MCF 10A (cell line): ENCODE measurements at places on chromosomes 13 and 19. TPM values are rescaled to one million over a fixed set of nuclear protein-coding genes. Genes with fewer than 3 reads are reported as not detected.
A peak's percentile ranks its signal among the peaks of the same experiment; 100 is the strongest.

DNA sequence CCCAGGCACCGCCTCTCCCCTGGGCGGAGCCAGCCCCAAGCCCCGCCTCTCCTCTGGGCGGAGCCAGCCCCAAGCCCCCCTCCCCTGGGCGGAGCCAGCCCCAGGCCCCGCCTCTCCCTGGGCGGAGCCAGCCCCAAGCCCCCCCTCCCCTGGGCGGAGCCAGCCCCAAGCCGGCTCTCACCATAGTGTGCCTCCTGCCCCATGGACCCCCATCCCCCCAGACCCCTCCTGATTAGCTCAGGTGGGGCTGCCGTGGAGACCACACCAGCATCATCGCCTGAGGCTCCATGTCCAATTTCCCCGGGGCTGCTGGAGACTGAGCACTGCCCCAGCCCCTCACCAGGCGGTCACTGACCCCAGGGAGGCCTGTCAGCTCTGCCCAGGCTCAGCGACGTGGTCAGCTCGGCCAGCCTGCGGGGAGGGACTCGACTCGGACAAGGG is 4.2 kb upstream of the MADCAM1 start:
- no peaks in the 10 kb centered on the region for H3K27me3 ChIP-seq
- no peaks in the 10 kb centered on the region for H3K4me1 ChIP-seq
- no peak overlapping the region for H3K27ac ChIP-seq
- no peak overlapping the region for H3K4me3 ChIP-seq
- DNase-seq: no peak

The MTUS2 gene
- not detected in 2 replicates for total RNA-seq

The TMIGD2 gene
- total RNA-seq: not detected in 2 replicates

DNA sequence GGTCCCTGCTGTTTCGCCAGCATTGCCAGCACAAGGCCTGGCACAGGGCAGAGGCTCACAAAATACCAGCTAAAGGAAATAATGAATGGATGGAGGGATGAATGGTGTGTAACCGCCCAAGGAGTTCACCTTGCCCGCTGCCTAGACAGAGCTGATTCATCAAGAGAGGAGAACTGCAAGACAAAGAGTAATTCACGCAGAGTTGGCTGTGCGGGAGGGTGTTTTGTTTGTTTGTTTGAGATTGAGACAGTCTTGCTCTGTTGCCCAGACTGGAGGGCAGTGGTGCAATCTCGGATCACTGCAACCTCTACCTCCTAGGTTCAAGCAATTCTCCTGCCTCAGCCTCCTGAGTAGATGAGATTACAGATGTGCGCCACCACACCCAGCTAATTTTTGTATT is 3.0 kb downstream of the OPA3 start:
- peaks cover 32% of the 10 kb centered on the region for H3K4me1 ChIP-seq
- no peaks in the 10 kb centered on the region for H3K27me3 ChIP-seq
- DNase-seq: no peak
- peaks cover 22% of the 10 kb centered on the region for H3K36me3 ChIP-seq
- H3K4me3 ChIP-seq: no peak overlapping the region
- no peak overlapping the region for H3K27ac ChIP-seq

- H3K27ac ChIP-seq: no peak overlapping the region
- peaks cover 18% of the 10 kb centered on the region for H3K27me3 ChIP-seq
- peaks cover 13% of the 10 kb centered on the region for H3K4me1 ChIP-seq
These were observed 5.7 kb downstream of the COMP start for GRCh38 chr19:18785179-18786124.

- H3K27me3 ChIP-seq: no peaks in the 10 kb centered on the region
- H3K4me3 ChIP-seq: no peak overlapping the region
- peaks cover 5% of the 10 kb centered on the region for H3K4me1 ChIP-seq
- no peak for DNase-seq
These were observed 15.8 kb upstream of the ELF1 start for GRCh38 chr13:41034881-41035280.

The ZNF132 gene
- total RNA-seq: not detected in 2 replicates

- no peaks in the 10 kb centered on the region for H3K4me1 ChIP-seq
- peak; percentile 52 for DNase-seq
- peaks cover 4% of the 10 kb centered on the region for H3K36me3 ChIP-seq
- H3K27ac ChIP-seq: no peak overlapping the region
- peaks cover 24% of the 10 kb centered on the region for H3K27me3 ChIP-seq
These were observed 16.8 kb downstream of the MBD3L2B start for GRCh38 chr19:7004313-7004931.

The KLK12 gene
- not detected in 2 replicates for total RNA-seq

DNA sequence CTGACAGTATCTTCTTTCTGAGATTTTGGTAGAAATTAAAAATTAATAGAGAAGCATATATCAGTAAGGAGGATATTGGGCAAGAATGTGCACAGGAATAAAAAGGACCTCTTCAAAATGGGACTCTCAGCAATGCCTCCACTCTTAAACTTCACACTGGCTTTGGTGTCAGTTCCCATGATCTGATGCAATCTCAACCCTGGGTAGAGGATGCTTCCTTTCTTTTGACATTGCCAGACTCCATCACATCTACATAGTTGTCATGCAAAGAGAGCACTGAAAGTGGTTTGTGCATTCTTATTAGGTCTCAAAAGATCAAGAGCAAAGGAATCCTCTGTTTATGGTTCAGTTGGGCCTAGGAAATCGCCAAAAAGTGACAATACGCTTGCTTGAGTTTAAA is 26.3 kb downstream of the STARD13 start:
- no peak for DNase-seq
- H3K4me1 ChIP-seq: peaks cover 65% of the 10 kb centered on the region
- H3K27ac ChIP-seq: peak overlapping the region; percentile 65
- peaks cover 34% of the 10 kb centered on the region for H3K36me3 ChIP-seq

The ZNF763 gene
- total RNA-seq: 0.23 and 0.25 TPM in 2 replicates

DNA sequence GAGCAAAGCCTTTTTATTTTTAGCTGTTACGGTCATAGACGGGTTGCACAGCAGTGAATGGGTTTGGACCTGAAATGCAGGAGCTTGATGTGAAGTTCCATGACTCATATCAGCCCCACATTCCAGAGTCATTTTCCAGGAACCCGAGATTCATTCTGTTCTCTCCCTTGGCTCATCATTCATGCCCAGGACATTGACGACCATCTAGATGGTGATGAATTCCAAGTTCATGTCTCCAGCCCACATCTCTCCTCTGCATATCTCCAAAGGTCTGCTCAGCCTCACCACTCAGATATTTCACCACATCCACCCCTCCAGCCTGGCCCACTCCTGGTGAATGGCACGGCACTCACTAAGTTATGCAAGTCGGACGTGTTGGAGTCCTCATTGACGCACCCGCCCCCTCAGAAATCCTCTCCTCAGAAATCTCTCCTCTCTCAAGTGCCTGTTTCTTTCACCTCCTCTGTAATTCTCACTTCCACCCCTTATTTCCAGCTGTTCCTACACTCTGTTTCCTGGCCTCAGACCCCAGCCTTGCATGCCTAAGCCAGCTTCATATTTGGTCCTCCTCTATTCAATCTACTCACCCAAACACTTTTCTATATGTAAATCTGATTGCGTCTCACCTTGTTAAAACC is 83.1 kb downstream of the ALOX5AP start:
- H3K36me3 ChIP-seq: no peaks in the 10 kb centered on the region
- no peak overlapping the region for H3K27ac ChIP-seq
- H3K4me1 ChIP-seq: peaks cover 7% of the 10 kb centered on the region
- DNase-seq: peak; percentile 68

DNA sequence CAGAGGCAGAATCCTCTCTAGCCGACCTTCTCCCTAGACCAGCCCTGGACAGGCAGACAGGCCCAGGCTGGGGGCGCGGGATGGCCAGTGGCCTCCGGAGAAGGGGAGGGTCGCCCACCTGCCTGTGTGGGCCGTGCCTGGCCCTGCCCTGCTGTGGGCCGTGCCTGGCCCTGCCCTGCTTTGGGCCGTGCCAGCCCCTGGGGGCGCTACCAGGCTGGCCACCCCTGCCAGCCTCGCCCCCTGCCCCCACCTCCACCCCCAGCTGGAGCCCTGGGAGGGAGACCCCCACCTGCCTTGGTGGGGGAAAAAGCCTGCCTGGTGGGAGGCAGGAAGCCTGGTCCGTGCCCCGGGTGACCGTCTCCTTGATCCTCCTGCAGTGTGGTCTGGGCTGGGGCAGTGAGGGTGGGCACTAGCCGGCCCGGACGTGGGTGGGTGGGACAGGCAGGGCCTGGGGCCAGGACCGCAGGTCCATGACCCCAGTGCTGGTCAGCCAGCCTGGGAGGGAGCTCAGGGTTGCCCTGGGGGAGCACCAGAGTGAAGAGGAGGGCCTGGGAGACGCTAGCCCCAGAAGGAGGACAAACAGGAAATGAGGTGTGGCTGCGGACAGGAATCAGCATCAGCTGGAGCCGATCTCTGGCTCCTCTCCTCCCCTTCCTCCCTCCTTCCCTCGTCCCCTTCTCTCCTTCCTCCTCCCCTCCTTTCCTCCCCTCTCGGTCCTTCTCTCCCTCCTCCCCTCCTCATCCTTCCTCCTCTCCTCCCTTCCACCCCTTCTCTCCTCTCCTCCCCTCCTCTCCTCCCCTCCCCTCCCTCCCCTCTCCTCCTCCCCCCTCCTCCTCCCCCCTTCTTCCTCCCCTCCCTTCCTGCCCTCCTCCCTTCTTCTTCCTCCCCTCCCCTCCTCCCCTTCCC is 5.1 kb upstream of the MKNK2 start:
- DNase-seq: peak; percentile 84
- peaks cover 6% of the 10 kb centered on the region for H3K36me3 ChIP-seq
- peak overlapping the region; percentile 62 for H3K4me3 ChIP-seq
- H3K27me3 ChIP-seq: no peaks in the 10 kb centered on the region

- DNase-seq: no peak
- no peak overlapping the region for H3K4me3 ChIP-seq
- no peaks in the 10 kb centered on the region for H3K27me3 ChIP-seq
- no peaks in the 10 kb centered on the region for H3K36me3 ChIP-seq
- H3K4me1 ChIP-seq: peaks cover 19% of the 10 kb centered on the region
These were observed 97.8 kb downstream of the KLF12 start for GRCh38 chr13:74036373-74036772.

The FLT1 gene
- total RNA-seq: not detected in 2 replicates

GRCh38 chr19:35845215-35846037 is 6.9 kb downstream of the NPHS1 start:
- H3K36me3 ChIP-seq: peaks cover 6% of the 10 kb centered on the region
- peaks cover 51% of the 10 kb centered on the region for H3K27me3 ChIP-seq
- DNase-seq: no peak

DNA sequence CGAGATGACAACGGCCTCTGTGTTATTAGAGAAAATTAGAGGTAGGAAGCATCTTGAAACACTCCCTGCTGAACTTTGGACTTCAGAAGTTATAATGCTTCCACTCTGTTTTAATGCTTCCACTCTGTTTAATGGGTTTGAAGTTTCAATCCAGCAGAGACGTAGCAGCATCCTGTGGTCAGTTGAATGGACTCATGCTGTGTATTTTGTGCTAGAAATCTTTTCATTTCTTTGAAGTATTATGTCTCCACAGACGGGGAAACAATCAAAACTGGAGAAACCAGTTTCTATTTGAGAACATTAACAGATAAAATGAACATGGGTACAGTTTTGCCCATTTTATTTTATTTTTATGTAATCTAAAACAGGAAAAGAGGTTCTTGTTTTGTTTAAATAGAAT is 1736.2 kb downstream of the SLITRK5 start:
- H3K4me1 ChIP-seq: peaks cover under 1% of the 10 kb centered on the region
- H3K27ac ChIP-seq: no peak overlapping the region
- H3K4me3 ChIP-seq: no peak overlapping the region
- no peaks in the 10 kb centered on the region for H3K36me3 ChIP-seq

DNA sequence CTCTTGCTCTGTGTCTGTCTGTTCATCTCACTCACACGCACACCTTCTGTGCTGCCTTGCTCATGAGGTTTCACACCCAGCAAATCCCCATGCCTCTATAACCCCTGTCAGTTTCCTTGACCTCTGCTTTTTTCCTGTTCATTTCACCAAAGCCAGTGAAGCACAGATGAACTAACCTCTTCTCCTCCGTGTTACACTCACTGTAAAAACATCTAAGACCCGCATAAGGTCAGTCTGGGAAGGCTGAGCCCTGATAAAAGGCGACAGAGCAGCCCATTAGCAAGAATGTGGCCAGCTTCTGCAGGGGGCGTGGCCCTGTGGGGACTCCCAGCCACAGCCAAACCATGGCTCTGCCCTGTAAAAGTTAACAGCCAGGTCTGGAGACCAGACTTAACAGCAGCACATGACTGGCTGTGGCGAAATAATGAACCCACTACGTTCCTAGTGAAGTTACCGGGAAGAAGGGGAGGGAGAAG is 42.8 kb upstream of the NPAS1 start:
- no peak overlapping the region for H3K4me3 ChIP-seq
- H3K27me3 ChIP-seq: no peaks in the 10 kb centered on the region
- H3K27ac ChIP-seq: peak overlapping the region; percentile 43

DNA sequence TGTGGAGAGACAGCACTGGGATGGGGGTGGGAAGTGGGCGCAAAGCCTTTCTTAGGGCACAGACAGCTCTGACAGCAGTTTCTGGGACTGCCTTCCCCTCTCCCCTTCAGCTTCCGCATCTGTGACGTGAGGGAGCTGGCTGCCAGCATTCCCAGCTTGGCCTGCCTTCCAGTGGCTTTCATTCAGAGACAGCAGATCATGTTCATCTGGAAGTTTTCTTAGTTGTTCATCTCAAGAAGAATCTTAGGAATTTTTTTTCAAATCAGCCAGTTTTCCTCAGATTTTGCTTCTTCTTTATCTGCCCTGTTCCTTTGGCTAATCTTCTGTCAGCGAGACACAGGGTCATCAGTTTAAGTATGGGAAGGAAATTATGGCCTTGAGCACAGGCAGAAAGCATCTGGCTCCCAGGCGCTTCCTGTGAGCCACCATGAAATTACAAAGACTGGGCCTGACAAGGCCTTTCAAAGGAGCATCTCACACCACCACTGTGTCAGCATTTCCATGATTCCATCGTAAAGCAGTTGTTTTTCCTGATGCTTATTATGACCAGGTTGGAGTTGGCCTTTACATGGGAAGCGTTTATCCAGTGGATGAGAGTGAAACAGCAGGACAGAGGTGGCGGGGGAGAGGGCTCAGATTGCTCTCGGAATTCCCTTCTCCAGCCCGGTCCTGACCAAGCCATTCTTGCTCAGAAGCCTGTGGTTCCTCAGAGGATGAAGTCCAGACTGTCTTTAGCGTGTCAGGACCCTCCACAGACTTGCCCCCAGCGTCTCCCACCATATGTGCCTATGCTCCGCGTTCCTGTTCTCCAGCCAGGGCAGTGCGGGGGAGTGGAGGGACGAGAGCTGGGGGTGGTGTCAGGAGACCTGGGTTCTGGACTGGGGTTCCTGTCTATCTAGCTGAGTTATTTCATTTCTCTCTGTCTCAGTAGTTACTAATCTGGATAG is 43.6 kb downstream of the ARHGAP35 start:
- peaks cover 20% of the 10 kb centered on the region for H3K36me3 ChIP-seq
- no peaks in the 10 kb centered on the region for H3K27me3 ChIP-seq
- H3K4me3 ChIP-seq: no peak overlapping the region
- no peak for DNase-seq
- peaks cover 42% of the 10 kb centered on the region for H3K4me1 ChIP-seq

DNA sequence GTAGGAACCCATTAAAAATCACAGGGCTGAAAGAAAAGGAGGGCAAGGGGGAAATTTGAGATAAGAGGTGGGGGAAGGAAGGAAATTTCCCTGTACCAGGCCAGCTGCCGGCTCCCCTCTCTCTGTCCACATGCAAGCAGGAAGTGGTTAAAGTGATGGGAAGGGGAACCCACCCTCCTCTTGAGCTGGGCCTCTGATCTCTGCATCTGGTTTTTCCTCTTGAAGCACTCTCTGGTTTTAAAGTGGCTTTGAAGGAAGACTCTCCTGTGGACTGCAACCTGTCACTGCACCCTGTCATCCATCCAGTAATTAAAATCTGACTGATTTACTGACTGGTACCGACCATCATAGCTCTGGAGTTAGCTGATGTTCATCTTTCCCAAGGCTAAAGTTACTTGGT is 239.6 kb downstream of the TSHZ3 start:
- H3K4me1 ChIP-seq: no peaks in the 10 kb centered on the region
- H3K27ac ChIP-seq: no peak overlapping the region
- H3K4me3 ChIP-seq: no peak overlapping the region
- H3K27me3 ChIP-seq: no peaks in the 10 kb centered on the region
- H3K36me3 ChIP-seq: no peaks in the 10 kb centered on the region
- DNase-seq: no peak
